ENCODE measurements at places on chromosomes 11 and 22.

- DNase-seq: no peak
Observed at GRCh38 chr11:88521399-88521798, 183.9 kb upstream of the CTSC start.

GRCh38 chr11:71060391-71060791 lies 192.0 kb downstream of the SHANK2 start:
- no peak for DNase-seq

DNA sequence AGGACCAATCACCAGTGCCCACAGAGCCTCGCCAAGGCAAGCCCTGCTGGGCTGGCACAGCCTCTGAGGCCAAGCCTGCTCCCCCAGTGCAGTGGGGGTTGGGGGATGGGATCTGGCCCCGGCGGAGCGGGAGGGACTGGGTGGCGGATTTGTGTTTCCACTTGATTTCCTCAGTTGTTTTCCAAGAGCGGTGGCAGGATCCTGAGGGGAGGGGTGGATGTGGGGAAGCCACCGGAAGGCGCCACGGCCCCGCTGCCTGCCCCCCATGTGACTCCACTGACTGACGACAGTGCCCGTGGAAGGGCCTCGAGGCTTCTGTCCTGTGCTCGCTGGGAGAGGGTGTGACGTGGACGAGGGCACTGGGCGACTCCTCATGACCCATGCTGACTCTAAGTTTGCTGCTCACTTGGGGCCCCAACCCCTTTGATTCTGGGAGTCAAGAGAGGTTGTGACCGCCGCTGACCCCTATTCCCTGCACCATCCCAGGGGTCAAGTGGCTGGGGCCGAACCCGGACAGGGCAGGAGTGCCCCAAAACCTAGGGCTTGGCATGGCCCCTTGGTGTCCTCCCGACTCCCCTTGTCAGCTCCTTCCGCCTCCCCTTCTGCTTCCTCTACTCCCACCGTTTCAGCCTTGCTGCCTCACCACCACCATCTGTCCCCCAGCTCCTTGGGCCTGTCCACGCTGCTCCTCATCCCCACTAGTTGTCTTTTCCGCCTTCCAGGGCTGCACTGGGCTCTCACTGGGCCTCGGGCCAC lies 23.5 kb upstream of the PICK1 start:
- DNase-seq: no peak

DNA sequence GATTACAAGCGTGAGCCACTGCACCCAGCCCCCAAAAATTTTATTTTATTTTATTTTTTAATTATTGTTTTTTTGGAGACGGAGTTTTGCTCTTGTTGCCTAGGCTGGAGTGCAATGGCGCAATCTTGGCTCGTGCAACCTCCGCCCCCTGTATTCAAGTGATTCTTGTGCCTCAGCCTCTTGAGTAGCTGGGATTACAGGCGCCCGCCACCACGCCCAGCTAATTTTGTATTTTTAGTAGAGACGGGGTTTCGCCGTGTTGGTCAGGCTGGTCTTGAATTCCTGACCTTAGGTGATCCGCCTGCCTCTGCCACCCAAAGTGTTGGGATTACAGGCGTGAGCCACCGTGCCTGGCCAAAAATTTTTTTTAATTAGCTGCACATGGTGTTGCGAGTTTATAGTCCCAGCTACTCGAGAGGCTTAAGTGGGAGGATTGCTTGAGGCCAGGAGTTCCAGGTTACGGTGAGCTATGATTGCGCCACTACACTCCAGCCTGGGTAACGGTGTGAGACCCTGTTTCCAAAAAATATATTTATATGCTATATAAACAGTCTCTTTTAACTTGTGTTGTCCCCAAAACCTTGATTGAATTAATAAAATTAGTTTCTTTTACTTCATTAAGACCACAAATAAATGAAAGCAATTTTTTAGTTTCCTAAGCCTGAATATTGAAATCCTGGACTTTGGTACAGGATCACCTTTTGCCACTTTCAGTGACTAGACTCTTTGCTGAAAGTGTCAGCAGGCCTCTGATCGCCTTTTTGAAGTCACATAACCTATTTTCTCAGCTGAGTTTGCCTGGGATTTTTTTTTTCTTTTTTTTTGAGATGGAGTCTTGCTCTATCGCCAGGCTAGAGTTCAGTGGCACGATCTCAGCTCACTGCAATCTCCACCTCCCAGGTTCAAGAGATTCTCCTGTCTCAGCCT lies 16.2 kb downstream of the ATG13 start:
- DNase-seq: no peak

DNA sequence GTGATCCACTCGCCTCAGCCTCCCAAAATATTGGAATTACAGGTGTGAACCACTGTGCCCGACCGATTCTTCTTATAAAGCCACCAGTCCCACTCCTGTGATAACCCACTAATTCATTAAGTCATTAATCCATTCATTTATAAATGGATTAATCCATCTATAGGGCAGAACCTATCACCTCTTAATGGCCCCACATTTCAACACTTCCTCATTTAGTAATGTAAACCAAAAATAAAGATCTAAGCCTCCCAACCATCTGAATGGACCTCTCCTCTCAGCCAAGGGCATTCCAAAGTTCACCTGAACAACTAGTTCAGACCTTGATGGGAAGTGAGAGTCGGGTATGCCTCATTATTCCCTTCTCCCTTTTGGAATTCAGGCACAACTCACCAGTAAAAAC lies 9.9 kb upstream of the MRPL11 start:
- no peak for DNase-seq

DNA sequence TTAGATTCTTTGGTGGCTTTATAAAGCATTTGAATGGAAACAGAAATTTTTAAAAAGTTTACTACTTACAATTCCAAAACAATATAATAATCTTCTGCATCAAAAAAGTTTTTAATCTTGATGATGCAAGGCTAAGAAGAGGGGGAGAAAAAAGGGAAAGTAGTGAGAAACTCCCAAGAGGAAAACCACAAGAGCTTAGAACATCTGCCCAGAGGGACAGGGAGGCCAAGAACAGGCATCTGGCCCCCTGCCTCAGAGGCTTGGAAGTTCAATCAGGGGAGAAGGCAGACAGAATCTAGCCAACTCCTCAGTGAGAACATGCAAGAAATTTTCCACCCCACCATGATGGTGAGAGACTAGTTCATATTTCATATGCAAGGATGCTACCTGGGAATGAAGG lies 23.8 kb upstream of the TTC28 start:
- no peak for DNase-seq

GRCh38 chr11:17724020-17724908 lies 4.9 kb downstream of the MYOD1 start:
- no peak for DNase-seq

GRCh38 chr11:110801328-110801727 lies 89.1 kb upstream of the ARHGAP20 start:
- DNase-seq: no peak

DNA sequence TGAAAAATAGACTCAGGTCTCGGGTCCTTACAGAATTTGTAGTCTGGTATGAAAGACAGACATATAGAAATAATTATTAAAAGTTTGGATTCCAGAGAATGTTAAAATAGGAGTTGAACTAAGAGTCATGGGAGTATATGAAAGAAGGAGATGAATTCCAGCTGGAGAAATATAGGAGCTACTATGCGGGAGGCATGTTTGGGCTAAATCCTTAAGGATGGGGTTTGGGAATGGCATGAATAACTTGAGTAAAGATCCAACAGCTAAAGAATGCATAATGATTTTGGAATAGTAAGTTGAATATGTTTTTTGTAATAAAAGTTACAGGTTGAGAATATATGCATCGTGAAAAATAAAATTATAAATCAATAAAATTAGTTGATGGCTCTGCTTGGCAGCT lies 129.4 kb upstream of the SLC5A12 start:
- DNase-seq: no peak

DNA sequence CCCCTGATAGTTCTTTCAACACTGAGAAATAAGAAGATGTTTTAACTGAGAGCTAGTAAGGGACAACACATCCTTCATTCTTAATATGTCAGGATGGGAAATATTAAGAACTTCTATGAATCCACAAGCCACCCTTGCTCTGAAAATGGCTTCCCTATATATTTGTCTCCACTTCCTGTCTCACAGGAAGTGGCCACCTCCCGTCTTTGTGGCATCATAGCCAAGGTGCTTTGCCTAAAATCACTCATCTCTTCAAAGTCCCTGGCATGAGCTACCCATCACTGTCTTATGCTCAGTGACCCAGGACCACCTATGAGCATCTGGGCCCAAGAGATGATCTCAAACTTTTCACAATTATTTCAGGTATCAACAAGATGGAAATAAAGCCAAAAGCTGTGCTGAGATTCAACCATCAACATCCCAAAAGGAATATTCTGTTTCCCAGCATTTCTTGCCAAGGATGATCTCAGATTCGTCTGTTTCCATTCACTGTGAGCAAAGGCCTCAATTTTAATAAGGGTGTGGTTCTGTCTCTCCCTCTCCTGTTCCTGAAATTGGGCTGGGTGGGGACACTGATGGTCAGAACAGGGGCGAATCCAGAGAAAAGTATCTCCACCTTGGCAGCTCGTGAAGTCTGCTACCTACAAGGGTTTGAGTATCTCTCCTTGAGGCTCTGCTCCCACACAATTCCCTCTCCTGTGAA lies 493.9 kb downstream of the MN1 start:
- no peak for DNase-seq

DNA sequence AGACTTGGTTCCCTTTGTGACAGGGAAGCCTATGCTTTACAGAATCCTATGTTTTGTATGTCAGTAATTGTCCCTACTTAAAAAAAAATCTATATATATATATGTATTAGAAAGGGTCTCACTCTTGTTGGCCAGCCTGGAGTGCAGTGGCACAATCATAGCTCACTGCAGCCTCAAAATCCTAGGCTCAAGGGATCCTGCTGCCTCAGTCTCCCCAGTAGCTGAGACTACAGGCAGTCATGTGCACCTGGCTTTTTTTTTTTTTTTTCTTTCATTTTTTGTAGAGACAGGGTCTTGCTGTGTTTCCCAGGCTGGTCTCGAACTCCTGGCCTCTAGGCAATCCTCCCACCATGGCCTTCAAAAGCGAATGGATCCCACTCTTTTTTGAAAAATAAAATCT lies 2.1 kb upstream of the NEAT1 start:
- no peak for DNase-seq

GRCh38 chr11:86152006-86152862 lies 83.3 kb upstream of the PICALM start:
- no peak for DNase-seq

Data from HEK293T (cell line).